ENCODE measurements at places on chromosomes 16 and 17.
A peak's percentile ranks its signal among the peaks of the same experiment; 100 is the strongest.

DNA sequence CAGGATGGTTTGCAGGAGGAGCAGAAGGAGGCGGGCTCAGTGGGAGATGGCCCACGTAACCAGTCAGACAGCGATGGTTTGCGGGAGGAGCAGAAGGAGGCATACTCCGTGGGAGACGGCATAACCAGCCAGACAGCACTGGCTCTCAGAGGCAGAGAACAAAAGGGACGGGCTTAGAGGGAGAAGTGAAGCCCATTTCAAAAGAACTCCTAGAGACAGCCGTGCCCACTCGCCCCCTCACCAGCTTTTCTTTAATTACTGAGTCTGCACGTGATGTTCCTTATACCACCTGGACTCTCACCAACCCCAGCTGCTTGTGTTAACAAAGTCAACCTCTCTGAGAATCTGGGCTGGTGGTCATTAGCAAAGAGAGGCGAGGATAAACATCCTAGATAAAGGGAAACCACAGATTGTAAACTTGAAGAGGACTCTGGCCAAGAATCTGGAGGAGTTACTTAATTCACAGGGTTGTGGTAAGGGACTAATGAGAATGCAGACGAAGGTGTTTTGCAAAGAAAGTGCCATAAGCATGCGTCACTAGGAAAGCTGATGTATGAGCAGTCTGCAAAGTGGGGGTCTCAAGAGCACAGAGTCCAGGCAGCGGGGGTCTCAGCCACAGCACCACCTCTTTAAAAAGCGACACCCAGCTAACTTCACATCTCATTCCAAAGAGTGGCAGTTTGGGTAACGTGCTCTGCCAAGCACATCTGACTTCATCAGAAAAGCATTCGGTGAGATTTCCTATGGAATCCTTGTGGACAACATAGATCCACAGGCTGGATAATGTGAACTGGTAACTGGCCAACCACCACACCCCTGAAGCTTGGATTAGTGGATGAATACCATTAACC, 51.7 kb downstream of the NXN start:
- DNase-seq = no peak

DNA sequence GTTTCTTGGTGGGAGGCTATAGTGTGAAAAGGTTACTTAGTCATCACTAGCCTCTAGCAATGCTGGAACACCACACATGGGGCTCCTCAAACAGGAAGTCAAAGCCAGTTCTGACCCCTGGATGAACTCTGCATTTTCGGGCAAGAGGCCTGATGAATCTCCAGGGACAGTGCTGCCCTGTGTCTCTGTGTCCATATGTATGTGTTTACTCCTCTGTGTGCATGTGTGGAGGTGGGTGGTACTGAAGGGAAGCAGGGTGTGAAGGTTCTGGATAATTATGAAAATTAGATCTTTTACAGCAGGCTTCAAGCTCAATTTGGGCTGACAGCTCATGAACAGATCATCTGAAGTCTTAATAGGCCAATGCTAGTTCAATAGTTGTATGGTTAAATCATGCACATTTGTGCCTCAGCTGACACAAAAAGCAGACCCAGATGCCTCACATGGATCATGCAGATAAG, 133.6 kb downstream of the SNX11 start:
- peak; percentile 31 for DNase-seq

- DNase-seq = no peak
Observed at GRCh38 chr17:50657627-50658026, 22.9 kb downstream of the ABCC3 start.

DNA sequence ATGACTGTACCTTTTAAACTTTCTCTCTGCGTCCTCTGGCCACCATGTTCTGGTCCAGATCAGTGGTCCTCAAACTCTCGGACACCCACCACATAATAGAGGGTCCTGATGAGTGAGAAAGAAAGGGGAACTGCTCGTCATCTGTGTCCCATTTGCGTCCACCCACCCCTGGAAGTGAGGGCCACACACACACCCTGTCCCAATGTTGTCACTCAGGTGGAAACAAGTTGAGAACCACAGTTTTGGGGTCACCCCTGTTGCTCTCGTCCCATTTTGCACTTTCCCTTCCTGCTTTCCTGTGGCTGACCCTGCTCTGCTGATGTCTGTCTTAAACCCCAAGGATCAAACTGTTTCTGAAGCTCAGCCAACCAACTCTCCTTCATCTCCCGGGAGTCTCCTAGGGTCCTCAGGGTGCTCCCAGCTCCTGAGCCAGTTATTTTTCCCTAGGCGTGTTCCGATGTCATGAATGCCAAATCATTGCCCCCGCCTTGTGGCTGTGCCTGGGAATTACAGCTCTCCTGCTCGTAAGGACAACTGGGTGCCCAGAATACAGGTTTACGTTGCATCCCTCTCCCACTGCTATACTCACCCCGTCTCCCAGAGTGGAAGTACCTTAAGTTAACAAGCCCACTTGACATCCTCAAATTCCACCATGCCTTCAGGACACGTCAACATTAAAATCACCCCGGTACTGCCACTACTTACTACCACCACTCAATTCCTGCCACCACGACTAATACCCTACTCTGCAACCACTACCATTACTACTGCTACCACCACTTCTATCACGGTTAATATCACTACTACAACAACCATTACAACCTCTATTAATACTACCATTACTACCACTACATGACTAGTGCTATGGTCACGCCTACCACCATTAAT, 26.0 kb upstream of the HNF1B start:
- no peak for DNase-seq
